NCI-H460 (cell line): ENCODE measurements at places on chromosomes 1 and 21.

GRCh38 chr1:39104158-39105060 lies 78.3 kb downstream of the NDUFS5 start:
- DNase-seq, result no peak

GRCh38 chr1:155017946-155018316 lies 15.3 kb downstream of the ZBTB7B start:
- DNase-seq, result no peak

- no peak for DNase-seq
Measured at GRCh38 chr1:177069490-177069889, 95.0 kb downstream of the ASTN1 start.

DNA sequence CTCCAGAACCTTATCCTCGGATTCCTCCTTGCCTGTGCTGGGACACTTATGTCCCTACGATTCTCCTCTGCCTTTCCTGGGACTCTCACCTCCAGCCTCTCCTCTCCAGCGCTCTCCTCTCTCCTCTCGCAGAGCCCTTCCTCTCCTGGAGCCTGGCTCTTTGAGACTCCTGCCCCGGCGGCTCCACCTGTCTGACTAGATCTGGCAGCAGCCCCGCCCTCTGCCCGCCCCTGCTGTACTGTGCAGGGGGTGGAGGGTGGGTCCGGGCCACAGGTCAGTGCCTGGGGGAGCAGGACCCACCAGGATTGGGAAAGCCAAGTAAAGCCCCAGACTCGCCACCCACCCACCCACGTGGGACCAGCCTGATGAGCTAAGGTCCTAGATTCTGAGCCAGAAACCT lies 1.6 kb downstream of the ELOVL1 start:
- no peak for DNase-seq

GRCh38 chr1:9418851-9419250 lies 120.4 kb upstream of the SLC25A33 start:
- DNase-seq, result no peak

- no peak for DNase-seq
Measured at GRCh38 chr1:6515771-6516170, 24.3 kb upstream of the PLEKHG5 start.

DNA sequence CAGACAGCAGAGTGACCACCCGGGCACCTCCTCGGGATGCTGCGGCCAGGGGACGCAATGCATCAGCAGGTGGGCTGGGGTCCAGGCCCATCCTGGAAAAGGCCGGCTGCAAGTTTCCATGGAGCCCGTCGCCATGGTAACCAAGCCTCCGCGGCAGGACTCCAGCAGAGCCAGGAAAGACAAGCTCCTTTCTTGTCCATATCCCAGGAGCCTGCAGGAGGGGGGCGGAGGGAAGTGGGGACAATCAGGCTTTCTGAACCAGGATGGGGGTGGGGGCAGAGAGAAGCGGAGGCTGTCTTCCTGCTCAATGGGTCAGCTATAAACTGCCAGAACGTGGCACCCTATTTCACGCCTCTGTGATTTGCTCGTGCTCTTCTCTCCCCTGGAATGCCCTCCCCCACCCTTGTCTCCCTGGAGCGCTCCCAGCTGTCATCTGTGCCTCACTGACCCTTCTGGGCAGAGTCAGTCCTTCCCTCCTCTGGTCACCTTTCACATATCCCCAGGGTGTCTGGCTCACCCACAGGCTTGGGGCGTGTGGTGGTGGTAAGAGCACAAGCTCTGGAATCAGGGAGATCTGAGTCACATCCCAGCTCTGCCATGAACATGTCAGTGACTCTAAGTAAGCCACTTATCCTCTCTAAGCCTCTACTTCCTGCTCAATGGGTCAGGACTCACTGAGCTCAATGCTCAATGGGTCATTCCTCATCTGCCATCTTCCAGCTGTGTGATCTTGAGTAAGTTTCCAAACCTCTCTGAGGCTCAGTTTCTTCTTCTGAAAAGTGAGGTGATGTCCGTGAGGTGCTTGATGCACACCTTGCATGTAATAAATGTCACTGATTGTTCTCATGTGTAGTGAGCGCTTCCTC lies 58.9 kb upstream of the LAPTM5 start:
- peak; percentile 54 for DNase-seq

DNA sequence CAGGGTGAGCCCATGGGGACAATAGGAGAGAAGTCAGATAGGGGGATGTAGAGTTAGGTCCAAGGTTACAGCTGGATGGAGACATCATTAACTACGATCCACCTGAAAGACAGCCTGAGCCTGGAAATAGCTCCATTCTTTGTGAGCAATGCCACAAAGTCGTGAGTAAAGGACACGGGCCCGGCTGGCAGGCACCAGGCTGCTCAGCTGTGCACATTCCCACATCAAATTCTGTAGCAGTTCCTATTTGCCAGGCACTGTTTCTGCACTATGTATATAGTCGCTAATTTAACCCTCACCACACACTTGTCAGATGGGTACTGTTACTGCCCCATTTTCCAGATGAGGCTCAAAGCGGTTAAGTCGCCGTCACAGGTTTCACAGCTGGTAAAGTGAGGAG lies 338.0 kb upstream of the KAZN start:
- no peak for DNase-seq

GRCh38 chr1:230860617-230861384 lies 7.5 kb downstream of the C1orf198 start:
- DNase-seq, result no peak

GRCh38 chr1:6969106-6969505 lies 183.9 kb downstream of the CAMTA1 start:
- DNase-seq, result no peak

GRCh38 chr1:184891440-184891839 lies 82.9 kb downstream of the NIBAN1 start:
- DNase-seq, result no peak
